ENCODE measurements at places on chromosomes 12 and 14. TPM values are rescaled to one million over a fixed set of nuclear protein-coding genes. Genes with fewer than 3 reads are reported as not detected.

Gene ACOT4
- polyA plus RNA-seq = 0.67 TPM

Gene ETNK1
- 13.0 TPM for polyA plus RNA-seq

Gene AKAP3
- 0.98 TPM for polyA plus RNA-seq

Gene RTL1
- not detected for polyA plus RNA-seq

Gene IL26
- not detected for polyA plus RNA-seq

Gene TAS2R7
- polyA plus RNA-seq = not detected

DNA sequence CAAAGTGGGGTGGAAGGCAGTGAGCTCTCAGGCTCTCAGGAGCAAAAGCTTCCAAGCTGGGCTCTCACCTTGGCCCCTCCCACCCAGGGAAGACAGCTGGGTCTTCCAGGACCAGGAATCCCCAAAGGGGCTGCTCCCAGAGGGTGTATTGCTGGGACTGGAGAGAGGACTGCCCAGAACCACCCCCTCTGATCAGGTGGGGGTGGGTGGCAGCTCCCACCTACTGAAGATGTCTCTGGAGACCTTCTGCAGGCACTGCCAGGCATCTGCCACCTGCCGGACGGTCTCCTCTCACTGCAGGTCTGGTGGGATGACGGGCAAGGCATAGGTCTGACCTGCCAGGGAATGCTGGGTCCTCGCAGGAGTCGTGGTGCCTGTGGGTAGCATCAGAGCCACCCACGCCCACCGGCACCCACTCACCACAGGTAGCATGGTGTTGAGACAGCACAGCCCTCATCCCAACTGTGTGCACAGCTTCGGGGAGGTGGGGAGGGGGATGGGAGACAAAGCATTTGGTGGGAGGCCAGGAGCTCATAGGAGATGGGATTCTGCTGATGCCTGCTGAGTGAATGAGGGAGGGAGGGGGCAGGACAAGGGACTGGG is 103.2 kb downstream of the SINHCAF start:
- no peak for DNase-seq

- no peak for DNase-seq
Observed at GRCh38 chr14:34007902-34008301, 57.0 kb upstream of the EGLN3 start.

- no peak for DNase-seq
Observed at GRCh38 chr14:21894003-21894897, 220.6 kb upstream of the OR4E1 start.

- no peak for DNase-seq
Observed at GRCh38 chr12:124464830-124465229, 102.6 kb downstream of the NCOR2 start.

All from BJ (cell line).